ENCODE measurements at places on chromosomes 1 and 21. TPM values are rescaled to one million over a fixed set of nuclear protein-coding genes. Genes with fewer than 3 reads are reported as not detected.

DNA sequence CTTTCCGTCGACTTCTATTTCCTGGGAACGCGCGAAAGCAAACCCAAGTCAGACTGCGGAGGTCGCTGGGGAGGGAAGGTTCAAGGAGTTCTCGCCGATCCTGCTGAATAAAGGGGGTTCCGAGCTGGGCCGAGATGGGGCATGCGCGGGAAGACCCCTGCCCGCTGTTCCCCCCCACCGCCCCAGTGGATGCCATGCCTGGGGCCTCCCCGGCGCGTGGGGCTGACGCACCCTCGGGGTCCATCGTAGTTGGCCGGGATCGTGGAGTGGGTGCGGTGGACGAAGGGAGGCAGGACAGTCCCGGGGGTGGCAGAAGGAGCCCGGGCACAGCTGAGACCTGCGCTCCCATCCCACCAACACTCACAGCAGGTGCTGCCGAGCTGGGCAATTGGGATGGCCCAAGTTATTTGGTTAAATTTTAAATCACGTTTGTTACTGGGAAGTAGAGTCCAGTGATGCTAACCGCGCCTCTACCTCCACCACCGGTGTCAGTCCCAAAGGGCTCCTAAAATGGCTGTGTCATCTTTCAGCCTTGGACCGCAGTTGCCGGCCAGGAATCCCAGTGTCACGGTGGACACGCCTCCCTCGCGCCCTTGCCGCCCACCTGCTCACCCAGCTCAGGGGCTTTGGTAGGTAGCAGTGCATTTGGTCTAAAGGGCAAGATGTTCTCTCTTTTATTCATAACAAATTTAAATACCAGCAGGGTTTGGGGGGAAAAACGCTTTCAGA lies 801 bp downstream of the MX1 start:
- DNase-seq = no peak

- DNase-seq = no peak
These were observed 244.3 kb downstream of the LMX1A start for GRCh38 chr1:165112260-165112659.

- DNase-seq = peak; percentile 73
These were observed 19.8 kb upstream of the SARS1 start for GRCh38 chr1:109193653-109194590.

INTS3 gene
- total RNA-seq = 45.5 TPM

DNA sequence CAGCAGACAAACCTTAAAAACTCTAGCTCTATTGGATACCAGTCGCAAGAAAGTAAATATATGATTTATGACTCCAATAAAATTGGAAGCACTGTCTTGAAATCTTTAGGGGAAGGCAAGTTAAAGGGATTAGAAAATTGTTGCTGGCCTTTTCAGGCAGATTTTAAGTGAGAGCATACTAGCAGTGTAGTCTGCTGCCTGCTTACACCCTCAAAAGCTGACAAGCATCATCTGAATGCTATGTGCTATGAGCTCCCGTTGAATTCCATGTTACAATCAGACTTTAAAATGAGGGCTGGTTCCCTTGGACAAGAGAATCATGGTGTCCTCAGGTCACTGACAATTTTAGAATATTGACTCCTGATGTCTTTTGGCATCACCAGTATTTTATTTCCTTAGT lies 271.1 kb upstream of the C1orf105 start:
- DNase-seq = no peak

DNA sequence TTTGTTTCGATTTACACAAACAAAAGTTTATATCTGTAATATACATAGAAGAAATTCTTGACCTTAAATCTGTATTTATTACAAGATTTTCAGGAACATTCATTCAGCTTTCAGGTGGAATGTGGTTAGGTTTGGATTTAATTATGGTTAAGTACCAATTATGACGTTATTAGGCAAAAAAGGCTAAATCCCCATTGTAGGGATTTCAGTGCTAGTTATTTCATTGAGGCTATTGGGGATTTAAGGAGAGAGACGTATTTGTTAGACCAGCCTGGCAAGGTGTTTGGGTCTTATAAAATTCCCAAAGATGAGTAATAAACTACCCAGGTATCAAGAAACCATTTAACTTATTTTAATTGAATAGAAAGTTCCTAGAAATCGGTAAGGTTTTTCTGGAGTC lies 26.0 kb downstream of the PRKAA2 start:
- DNase-seq = no peak

LORICRIN gene
- total RNA-seq = not detected

FNDC5 gene
- total RNA-seq = not detected

DNA sequence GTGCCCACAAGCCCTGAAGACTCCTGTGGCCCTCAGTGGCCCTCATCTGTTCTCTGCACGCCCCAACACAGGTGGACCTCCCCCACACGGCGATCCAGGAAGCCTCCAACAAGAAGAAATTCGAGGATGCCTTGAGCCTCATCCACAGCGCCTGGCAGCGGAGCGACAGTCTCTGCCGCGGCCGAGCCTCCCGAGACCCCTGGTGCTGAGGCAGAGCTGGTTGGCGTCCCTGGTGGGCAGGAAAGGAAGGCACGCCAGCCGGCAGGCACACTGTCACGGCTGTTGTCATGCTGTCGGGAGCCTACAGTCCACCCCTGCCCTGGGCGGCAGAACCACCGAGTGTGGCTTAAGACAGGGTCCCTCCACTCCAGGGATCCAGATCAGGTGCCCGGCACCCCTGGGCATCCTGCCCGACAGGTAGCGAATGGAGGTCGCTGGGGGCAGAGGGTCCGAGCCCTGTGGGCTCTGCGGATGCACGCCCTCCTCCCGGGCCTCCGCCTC lies 2.3 kb upstream of the SLC25A34 start:
- no peak for DNase-seq

- DNase-seq = no peak
These were observed 117.5 kb upstream of the GRIK3 start for GRCh38 chr1:37151789-37152188.

C1orf56 gene
- total RNA-seq = 1.5 TPM

DNA sequence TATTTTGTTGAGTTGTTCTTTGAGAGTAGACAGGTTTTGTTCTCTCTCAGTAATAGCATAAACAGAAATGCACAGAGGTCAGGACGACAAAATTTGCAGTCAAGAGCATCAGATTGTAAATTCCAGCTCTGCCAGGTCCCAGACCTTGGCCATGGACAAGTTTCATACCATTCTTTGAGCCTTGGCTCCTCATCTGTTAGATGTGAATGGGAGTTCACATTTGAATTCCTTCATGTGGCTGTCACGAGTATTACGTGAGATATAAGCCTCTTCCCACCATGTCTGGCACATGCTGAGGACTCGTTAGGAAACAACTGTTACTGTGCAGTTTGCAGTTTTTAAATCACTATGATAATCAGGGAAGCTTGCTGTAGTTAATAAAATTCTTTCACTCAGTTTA lies 93.2 kb upstream of the KCTD3 start:
- no peak for DNase-seq

DNA sequence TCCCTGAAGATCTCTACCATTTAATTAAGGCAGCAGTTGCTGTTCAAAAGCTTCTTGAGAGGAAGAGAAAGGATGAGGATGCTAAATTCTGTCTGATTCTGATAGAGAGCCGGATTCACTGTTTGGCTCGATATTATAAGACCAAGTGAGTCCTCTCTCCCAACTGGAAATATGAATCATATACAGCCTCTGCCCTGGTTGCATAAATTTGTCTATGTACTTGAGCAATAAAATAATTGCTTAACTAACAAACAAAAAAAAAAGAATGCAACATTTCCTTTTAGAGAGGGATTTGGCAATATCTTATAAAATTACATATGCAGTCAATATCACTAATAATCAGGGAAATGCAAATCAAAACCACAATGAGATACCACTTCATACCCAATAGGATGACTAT lies 26.8 kb downstream of the ALDH9A1 start:
- no peak for DNase-seq

GRCh38 chr1:46150085-46150484 lies 17.7 kb upstream of the PIK3R3 start:
- no peak for DNase-seq

IGSF21 gene
- total RNA-seq = not detected

DNA sequence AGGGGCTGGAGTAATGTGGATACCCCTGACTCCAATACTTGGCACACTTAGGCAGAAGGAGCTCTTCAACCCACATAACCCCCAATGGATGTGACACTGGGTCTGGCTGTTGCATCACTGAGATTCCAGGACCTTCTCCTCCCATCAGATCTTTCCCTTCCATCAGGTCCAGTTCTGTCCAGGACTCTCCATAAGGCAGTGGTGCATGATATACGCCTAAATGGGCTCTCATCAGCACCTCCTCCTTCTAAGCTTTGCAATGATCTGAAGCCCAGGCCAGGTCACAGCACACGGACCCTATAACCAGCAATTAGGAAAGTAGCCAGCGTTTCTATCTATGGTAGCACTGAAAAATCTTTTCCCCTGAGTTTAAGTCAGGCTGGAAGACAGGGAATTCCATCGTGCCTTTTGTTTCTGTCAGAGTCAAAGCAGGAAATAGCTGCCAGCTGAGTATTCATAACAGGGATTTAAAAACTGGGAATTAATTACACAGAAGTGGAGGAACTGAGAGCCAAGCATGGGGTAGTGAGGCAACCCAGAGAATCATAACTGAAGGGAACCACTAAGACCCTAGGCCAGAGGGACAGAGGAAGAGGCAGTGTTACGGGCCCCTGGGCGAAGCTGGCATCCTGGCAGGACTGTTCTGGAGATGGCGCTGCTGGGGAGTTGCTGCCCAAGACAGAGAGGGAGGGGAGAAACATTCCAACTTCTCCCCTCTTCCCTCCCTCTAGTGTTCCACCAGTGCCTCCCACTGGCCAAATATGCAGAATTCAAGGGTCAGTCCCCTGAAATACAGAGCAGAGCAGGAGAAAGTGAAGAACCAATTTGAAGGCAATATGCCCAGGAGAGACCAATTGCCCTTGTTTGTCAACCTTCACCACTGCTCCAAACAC lies 37.5 kb upstream of the HOOK1 start:
- no peak for DNase-seq

AMIGO1 gene
- total RNA-seq = 1.8 TPM

OR10Z1 gene
- total RNA-seq = not detected

DNA sequence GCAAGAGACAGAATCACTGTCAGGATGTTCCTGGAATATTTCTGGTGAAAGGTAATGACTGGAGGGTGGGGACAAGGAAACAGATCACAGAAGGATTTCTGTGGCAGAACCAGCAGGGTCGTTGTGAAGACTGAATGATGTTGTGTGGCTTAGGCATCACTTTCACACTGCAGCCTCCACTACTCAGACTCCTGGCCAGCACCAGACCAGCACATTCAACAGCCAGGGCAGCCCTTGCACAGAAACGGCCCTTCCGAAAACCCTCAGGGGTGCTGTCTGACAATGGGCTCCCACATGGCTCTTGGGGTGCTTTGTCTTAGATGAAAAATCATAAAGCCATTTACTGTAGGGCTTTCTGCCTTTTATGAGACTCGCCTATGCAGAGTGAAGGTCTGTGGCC lies 3.8 kb upstream of the RAB7B start:
- DNase-seq = no peak

- peak; percentile 30 for DNase-seq
These were observed 11.0 kb upstream of the CDK18 start for GRCh38 chr1:205493241-205494085.

GRCh38 chr1:203701606-203702005 lies 63.4 kb upstream of the LAX1 start:
- no peak for DNase-seq

EXO5 gene
- 11.7 TPM for total RNA-seq

- no peak for DNase-seq
These were observed 963.7 kb upstream of the ADGRL2 start for GRCh38 chr1:80837066-80837465.

DNA sequence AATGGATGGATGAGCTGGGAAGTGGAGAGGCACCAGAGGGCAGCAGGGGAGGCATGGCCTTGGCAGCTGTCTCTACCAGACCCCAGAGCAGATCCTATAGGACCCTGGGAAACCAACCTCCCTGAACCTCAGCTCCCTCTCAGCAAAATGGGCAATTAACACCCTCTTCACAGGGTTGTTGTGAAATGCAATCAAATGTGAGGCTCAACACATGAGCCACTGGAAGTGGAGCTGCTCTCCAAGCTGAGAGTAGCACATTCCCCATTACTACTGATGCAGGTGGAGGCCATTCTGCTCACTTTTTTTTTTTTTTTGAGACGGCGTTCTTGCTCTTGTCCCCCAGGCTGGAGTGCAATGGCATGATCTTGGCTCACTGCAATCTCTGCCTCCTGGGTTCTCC lies 6.5 kb upstream of the SYNC start:
- no peak for DNase-seq

DNA sequence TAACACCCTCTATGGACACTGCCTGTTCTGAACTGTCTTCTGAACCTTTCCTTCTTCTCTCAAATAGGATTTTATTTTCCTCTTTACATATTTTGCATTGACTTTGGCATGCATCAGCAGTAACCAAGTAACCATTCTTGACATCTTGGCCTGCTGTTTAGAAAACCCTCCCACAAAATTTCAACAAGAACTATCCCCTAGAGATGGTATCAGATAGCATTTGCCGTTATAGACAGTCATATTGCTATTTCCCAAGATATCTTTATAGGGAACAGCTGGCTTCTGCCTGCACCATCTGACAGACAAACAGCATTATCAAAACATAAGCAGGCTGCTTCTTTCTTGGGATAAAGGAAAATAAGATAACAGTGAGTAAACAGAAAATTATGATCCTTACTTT lies 54.7 kb downstream of the LHX8 start:
- DNase-seq = no peak

GRCh38 chr1:94884106-94884505 lies 42.8 kb downstream of the CNN3 start:
- no peak for DNase-seq

GRCh38 chr1:151972542-151973248 lies 21.0 kb downstream of the S100A10 start:
- DNase-seq = peak; percentile 72

DNA sequence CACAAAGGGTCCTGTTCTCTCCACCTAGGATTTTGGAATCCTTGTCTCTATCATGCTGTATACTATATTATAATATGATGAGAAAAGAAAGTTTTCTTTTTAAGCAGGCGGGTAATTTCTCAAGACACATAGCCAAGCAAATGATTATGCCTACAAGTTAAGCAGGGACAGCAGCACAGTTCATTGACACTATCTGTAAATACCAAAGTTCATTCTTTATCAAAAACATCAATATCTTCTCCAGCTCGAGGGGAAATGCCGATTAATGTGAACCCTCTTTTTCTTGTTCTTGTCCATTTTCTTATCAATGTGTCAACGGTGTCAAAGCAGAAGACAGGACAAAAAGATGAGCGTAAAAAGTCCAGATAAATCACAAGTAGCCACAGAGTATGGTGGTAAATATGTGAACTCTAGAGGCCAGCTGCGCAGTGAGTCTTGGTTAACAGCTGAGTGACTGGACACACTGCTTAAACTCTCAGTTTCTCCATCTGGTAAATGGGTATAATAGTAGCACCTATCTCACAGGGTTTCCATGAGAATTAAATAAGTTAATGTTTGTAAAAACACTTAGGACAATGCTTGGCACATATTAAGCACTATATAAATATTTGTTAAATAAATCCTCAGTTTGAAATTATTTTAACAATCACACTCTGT lies 30.9 kb downstream of the LPAR3 start:
- DNase-seq = no peak

DNA sequence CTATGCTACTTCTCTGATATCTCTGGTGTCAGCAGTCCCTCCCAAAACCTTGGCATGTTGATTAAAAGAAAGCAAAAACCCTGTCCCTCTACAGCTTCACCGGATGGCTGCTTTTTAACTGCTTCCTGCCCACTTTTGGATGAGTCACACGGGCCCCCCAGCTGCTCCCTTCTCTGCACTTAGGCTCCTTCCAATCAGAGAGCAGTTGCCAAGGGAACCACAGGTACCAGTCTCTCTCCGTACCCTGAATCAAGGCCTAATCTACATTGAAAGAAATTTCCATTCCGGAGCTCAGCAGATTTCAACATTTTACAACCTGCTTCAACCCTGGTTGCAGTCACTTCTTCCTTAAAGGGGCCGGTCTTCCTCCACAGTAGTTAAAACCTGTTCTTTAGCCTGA lies 70.6 kb upstream of the GJB5 start:
- DNase-seq = peak; percentile 19

Measured in activated CD4-positive, alpha-beta memory T cell treated with anti-CD3 and anti-CD28 coated beads for 36 hours (primary cell).